Fibroblast of gingiva (primary cell): ENCODE measurements at places on chromosomes 4 and X.

DNA sequence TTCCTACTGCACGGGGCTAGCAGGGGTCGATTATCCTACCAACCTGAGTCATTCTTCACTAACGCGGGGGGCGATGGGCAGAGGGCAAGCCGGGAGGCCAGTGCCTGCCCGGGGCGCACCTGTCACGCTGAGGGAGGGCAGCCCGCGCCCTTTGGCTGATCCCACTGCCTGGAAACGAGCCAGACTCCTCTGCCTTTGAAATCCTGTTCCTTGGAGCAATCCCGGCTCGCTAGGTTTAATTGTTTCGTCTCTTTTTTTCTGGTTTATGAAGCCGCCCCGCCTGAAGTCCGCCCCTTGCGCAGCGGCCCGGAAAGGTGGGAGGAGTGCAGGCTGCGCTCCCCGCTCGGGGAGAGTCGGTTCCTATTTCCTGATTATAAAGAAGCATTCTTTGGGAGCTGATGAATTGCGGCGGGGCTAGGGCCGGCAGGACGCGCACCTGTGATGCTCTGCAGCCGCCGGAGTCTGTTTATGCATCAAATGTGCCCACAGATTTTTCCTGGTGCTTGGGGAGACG lies 484.2 kb downstream of the BCOR start:
- no peak for DNase-seq

DNA sequence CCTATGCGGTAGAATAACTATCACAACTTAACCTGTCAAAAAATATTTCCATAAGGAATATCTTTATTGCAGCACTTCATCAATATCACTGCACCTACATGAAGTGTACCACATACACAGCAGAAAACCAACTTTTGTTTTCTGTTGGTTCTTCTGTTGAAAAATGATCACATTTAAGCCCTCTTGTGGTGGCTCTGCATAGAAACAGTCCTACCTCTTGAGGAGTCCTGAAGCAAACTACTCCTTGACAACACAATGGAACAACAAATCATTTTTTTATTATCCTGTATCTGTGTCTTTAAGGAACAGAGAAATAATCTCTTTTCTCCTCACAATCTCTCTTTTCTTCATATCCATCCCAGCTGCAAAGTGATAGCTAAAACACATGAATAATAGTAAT lies 39.8 kb upstream of the ATOH1 start:
- peak; percentile 4 for DNase-seq

DNA sequence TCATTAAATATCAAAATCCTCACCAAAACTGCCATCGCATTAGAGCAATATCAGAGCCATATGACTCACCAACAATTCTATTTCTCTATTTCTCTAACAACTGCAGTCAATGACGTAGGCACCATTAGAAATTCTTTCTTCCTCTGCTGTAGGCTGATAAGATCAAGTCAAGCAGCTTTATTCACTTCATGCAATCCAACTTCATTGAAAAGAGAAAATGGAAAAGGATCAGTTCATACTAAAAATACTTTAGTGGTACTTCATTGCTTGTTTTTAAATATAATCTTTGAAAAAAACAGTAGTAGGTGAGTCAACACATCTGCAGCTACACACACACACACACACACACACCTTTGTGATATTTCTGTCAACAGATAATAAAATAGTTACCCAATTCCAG lies 345.3 kb upstream of the TENM3 start:
- DNase-seq = no peak

GRCh38 chrX:151323054-151323453 lies 74.0 kb upstream of the VMA21 start:
- DNase-seq = no peak

DNA sequence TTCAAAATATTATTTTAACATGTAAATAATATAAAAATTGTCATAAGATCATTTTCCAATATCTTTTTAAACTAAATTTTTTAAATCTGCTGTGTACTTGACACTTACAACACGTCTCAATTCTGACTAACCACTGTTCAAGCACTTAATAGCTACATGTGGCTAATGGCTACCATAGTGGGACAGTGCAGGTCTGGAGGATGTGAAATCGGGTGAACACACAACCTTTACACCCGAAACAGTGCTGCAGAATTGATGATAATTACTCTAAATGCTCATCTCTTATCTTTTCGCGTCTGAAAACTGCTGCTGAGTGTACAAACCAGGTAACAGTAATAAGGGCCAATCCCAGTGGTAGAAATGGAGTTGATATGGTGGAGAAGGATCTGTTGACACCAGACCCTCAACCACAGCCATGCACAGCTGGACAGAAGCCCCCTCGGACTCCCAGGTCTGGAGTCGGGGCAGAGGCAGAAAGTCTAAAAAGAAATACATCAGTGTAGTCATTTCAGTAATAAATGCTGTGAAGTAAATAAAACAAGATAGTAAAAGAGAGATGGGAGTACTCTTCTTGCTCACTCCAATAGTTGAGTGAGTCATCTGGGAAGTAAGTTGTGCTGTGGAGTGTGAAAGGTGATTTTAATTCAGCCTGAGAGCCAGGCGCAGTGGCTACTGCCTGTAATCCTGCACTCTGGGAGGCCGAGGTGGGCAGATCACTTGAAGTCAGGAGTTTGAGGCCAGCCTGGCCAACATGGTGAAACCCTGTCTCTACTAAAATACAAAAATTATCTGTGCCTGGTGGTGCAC lies 150.0 kb downstream of the CBR4 start:
- no peak for DNase-seq

DNA sequence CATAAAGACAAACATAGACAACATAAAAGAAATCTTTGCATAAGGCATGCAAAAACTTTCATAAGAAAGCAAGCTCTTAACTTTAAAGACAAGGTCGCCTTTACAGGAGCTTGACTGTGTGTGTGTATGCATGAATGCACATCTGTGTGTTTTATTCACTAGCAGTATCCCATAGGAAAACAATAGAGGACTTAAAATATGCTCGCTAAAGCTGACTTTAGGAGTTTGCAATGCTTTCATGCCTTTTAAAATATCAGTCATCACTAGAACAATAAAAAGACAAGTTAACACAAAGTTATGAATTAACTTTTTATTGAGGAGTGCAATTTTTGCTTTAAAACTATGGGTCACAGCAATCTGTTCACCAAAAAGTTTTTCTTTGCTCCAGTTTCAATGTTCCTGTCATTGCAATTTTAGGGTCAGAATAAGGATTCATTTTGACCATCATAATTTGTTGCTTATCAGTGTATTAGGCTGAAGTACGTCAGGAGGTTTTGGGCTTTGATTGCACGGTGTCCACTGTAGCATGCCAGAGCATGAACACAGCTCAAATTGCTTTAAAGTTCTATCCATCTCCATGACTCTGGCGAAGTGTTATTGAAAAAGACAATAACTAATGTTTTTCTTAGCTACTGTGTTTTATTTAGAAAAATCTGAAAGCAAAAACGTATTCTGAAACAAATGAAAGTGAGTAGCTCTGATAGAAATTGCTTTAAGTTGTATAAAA lies 36.9 kb downstream of the ANXA10 start:
- DNase-seq = no peak

DNA sequence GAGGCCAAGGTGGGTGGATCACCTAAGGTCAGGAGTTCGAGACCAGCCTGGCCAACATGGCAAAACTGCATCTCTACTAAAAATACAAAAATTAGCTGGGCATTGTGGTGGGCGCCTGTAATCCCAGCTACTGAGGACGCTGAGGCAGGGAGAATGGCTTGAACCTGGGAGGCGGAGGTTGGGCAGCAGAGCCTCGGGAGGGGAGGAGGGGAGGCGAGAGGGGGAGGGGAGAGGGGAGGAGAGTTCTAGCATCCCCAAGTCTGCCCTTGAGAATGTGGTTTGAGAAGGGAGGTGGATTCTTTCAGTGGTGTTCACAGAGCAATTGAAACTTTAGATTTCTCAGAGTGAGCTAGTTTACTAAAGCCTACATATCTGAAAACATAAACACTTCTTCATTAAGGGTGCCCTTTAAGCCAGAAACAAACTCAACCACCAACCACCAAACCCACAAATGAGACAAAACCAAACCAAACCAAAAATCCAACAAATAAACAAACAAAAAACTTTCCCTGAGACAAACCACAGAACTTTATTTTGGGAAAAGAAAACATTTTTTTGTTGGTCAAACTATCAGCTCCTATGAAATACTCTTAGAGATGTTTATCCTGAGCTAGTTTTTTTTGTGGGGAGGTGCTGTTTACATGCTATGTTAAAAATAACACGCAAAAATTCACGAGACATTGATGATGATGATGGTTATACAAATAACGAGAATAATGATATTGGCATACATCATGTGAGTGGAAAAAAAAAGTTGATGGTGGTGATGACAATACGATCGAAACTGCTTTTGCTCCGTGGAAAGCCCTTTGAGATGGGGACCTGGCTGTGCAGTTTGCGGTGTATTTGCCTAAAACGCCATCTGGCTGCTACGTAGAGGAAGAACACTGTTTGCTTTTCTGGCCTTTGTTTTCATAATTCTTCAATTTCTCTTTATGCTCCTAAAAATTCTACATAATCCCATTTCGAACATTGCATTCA lies 98.2 kb upstream of the PRKX start:
- peak; percentile 42 for DNase-seq

GRCh38 chr4:137649711-137650450 lies 117.6 kb upstream of the PCDH18 start:
- peak; percentile 72 for DNase-seq

GRCh38 chr4:52982255-52982945 lies 120.3 kb downstream of the RASL11B start:
- peak; percentile 69 for DNase-seq
